ENCODE measurements at places on chromosomes 7 and 10.

GRCh38 chr10:15227611-15228372, 59.3 kb upstream of the NMT2 start:
- no peak for DNase-seq

GRCh38 chr10:35416619-35417312, 80.5 kb downstream of the CCNY start:
- DNase-seq = no peak

DNA sequence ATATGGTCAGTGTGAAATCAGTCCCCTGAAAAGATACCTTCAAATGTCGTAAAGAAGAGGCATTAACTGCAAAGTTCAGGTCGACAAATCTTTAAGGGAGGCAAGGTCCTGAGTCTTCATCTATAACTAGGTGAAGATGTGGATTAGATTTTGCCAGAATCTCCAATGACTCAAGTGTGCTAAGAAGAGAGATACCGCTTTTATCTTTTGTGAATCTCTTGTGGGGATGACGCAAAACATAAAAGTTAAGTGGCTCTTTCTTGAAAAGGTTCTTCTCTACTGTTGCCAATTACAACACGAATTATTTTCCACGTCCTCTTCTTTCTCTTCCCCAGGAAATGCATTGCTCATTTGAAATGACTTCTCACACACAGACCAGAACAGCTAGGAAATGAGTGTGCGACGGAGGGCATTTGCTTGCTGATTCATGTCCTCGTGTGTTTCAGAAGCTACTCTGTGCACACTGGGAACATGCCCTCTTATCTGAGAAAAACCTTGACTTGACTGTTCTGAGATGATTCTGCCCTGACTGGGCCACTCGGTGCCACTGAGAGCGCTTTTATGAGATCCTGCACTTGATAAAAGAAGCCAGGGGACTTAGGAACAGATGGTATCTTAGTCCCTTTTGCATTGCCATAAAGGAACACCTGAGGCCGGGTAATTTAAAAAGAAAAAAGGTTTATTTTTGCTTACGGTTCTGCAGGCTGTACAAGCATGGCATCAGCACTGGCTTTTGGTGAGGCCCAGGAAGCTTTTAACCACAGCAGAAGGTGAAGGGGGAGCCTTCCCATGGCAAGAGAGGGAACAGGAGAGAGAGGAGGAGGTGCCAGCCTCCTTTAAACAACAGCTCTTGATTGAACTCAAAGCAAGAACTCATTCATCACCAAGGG, 169.5 kb upstream of the PFKP start:
- no peak for DNase-seq

DNA sequence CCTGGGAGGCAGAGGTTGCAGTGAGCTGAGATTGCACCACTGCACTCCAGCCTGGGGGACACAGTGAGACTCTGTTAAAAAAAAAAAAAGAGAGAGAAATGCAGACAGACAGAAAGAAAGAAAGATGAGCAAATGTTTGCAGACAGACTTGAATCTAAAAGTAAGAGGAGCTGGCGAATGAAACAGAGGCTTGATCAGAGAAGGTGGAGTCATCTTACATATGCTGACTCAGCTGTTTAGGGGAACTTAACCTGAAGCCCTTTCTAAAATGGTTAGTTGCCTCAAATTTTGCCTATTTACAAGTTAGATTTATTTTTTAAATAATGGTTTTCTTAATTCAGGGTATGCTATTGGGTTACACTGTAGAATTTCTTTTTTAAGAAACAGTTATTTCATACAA, 5.4 kb downstream of the FAM171A1 start:
- no peak for DNase-seq

DNA sequence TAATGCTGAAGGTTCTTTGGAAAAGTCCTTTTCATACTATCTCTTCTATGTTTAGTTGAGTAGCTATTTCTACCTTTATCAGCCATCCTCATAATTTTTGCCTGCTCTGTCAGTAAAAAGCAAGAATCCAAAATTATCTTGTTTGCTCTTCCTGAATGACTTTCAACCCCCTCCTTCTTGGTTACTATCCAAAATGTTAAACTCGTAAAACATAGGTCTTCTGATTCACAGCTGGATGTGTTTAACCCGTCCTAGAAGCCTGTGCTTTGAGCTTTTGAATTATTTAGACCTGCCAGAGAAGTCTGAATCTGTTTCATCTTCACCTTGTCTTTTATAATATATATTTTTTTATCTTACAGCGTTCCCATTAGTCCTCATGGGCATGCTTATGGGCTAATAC, 136.4 kb upstream of the MDFIC start:
- DNase-seq = no peak

DNA sequence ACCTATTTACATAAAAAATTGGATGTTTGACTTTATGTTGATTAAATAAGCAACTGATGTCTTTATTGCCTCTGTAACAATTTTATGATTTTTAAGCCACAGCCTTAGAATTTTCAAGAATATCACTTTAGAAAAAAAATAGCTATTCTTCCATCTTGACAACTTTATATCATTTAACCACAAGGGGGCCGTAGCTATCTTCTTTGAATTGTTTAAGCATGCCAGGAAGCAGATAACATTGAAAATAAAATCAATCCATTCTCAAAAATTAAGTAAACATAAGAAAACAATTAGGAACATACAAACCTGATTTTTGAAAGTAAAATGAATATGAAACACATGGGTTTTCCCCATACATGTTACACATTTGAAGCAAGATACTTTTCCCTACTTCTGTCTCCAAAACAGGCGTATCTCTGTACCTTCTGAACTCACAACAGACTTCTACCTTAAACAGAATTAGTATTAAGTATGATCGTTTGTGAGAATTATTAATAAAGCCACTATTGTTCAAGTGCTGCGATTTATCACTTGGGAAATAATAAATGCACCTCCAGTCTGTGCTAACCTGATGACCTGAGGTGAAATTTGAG, 209.0 kb downstream of the CACNA2D1 start:
- DNase-seq = peak; percentile 62
